Chondrocyte (in vitro differentiated cells): ENCODE measurements at places on chromosomes 3 and 15. TPM values are rescaled to one million over a fixed set of nuclear protein-coding genes. Genes with fewer than 3 reads are reported as not detected.

C15orf62 gene
- total RNA-seq, result 0.12 TPM in 1 of 3 replicates, not detected in the others

BNC1 gene
- total RNA-seq, result 1.7 to 2.8 TPM (median 2.3 TPM) in 3 replicates

CEP97 gene
- 8.5 to 13.7 TPM (median 11.8 TPM) in 3 replicates for total RNA-seq

PPIB gene
- 706 to 1,018 TPM (median 713 TPM) in 3 replicates for total RNA-seq

KCTD6 gene
- total RNA-seq, result 8.6 to 12.9 TPM (median 9.7 TPM) in 3 replicates

CA12 gene
- total RNA-seq, result 6.7 to 7.9 TPM (median 6.9 TPM) in 3 replicates

GPR176 gene
- 31.1 to 33.0 TPM (median 31.2 TPM) in 3 replicates for total RNA-seq

WDR72 gene
- 0.17 TPM in 1 of 3 replicates, not detected in the others for total RNA-seq

HDC gene
- total RNA-seq, result not detected in 3 replicates

LDHAL6B gene
- total RNA-seq, result not detected in 3 replicates

POPDC2 gene
- 0.80 to 1.1 TPM (median 1.0 TPM) in 3 replicates for total RNA-seq

CFAP100 gene
- not detected in 3 replicates for total RNA-seq

ARHGEF3 gene
- 2.8 to 6.9 TPM (median 5.2 TPM) in 3 replicates for total RNA-seq

GHSR gene
- not detected in 3 replicates for total RNA-seq

CRYBG3 gene
- total RNA-seq, result 15.5 to 17.7 TPM (median 15.6 TPM) in 3 replicates

TIMP4 gene
- total RNA-seq, result 31.3 to 41.6 TPM (median 31.9 TPM) in 3 replicates

SLC51B gene
- not detected in 3 replicates for total RNA-seq

KNG1 gene
- not detected in 3 replicates for total RNA-seq

CCR8 gene
- total RNA-seq, result not detected in 3 replicates

GRCh38 chr3:189982321-189982945, 138.3 kb downstream of the P3H2 start:
- no peak for DNase-seq

DNA sequence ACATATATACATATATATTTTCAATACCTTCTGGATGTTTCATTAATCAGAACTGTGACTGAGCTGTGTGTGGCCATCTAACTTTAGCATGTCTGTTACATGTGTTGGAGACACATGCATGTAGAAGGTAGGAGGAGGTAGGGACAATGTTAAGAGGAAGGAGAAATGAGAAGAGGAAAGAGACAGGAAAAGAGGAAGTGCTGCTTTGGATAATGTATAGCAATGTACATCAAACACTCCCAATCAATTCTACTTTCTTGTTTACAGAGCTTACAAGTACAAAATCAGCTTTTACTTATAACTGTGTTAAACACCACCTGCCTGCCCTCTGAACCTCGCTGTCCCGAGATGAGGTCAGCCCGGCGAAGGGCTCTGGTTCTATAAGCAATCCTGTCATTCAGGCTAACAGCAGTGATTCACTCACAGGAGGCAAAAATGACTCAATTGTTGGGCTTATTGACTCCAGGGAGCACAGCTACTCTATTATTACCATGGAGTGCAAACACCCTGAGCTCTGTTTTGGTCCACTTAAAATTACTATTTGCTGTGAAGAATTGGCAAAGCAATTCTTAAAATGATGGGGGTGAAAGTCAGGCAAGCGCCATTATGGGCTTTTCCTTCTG, 188.9 kb downstream of the MEIS2 start:
- no peak for DNase-seq

DNA sequence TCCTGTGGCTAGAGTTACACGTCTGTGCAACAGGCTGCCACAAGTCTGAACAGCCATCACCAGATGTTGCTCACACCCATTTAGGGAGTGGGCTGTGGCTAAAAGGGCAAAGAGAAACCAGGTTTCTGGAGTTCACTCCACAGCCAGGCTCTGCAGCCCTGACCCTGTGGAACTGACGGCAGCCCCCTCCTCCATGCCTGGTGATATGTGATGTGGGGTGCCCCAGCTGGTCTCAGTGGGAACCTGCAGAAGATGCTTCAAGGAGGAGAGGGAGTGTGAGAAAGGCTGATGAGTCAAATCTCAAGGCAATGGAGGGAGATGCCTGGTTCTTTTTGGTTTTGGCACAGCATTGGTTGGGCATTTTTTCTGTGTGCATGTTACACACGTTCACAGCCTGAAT, 130.6 kb downstream of the TPRA1 start:
- DNase-seq, result peak; percentile 32

GRCh38 chr3:80357761-80358160, 590.0 kb upstream of the ROBO1 start:
- no peak for DNase-seq

DNA sequence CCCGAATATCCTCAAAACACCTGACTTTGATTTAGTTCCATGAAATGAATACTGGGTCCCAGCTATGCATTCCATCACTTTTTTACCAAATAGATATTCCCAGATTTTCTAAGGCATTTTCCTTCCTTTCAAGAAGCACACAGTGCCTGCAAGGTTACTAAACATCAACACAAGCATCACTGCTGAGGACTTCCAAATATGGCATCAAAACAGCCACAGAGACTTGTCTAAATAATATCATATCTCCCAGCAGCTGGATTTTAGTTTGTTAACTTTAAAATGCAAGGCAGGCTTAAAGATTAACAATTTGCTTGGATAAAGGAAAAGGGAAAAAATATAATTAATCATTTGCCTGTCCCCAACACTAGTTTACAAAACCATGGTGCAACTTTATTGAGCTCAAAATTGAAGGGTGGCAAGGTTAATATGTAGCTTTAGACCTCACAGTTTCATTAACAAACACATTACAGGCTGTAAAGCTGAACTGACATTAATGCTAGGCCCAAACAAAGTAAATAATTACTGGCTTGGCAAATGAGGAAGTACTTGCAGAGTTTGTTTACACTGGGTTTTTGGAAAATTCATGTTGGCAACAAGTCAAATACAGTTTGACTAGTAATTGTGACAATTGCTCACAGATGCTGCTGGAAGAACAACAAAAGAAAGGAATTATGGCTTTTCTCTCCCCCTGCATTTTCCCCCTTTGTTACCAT, 401.7 kb upstream of the CDIN1 start:
- no peak for DNase-seq

DNA sequence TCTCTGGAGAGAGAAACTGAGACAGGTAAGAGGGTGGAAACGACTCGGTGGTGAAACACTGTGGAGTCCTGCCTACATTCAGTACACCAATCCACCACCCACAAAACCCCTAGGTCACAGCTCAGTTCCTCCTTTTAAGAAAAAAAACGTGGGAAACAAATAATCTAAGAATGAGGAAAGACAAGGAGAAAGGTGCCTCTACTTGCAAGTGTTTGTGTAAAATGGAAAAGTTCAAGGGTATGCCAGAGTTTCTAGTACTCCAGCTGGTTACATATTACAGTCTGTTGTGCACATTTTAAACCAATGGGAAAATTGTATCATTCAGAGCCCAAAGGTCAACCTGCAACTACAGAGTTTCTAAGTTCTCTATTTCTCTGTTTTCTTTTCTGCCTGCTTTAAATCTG, 32.2 kb downstream of the HGD start:
- no peak for DNase-seq

GRCh38 chr15:40942337-40942854, 10.9 kb upstream of the CHAC1 start:
- DNase-seq, result no peak

- DNase-seq, result no peak
These were observed 137.0 kb downstream of the TBC1D2B start for GRCh38 chr15:77940381-77940947.

- no peak for DNase-seq
These were observed 82.6 kb upstream of the RAP2B start for GRCh38 chr3:153079386-153079785.

DNA sequence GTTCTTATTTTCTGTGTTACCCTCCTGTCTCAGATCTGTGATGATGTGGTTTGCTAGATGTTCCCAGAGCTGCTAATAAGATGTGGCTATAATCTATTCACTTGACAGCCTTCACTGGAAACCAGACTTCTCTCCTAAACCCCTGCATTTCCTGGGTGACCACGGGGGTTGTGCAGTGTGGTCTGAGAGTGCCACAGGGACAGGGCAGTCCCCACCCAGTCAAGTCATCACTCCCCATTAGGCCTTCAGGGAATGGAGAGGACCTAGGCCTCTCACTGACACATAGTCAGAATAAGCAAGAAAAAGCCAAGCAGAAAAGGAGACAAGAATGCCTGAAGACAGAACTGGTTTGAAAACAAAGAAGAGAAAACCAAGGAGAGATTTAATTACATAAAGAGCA, 58.3 kb downstream of the GJD2 start:
- DNase-seq, result no peak

DNA sequence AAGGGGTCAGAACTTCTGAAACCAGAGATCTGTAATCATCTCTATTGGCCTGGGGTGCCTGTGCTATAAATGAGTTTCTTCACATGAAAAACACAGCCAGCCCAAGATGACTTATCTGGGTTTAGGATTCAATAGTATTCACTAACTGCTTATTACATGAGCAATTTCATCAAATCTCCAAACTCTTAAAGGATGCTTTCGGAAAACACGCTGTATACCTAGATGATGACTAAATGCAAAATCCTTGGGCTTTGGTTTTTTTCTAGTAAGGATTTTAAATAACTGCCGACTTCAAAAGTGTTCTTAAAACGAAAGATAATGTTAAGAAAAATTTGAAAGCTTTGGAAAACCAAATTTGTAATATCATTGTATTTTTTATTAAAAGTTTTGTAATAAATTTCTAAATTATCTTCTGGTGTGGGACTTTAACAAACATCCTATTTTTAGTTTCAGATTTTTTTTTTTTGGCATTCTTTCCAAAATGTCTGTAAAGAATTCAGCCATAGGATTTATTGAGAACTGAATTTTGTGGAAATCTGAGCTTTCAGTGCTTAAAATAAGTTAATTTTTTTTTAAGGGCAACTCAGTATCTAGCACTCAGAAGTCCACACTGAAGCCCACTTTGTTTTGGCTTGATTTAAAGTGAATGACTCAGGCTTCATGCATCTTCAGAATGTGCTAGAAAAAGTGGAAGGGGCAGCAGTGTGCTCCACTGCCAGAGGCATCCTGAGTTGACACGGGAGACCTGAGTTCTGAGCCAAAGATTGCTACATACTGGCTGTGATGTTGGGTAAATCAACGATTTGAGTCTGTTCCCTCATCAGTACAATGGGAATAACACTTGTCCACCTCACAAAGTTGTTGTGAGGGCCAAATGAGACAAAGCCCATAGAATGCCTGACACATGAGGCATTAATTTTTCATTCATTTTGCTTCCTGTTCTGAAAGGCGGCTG, 18.7 kb downstream of the TMEM43 start:
- no peak for DNase-seq

DNA sequence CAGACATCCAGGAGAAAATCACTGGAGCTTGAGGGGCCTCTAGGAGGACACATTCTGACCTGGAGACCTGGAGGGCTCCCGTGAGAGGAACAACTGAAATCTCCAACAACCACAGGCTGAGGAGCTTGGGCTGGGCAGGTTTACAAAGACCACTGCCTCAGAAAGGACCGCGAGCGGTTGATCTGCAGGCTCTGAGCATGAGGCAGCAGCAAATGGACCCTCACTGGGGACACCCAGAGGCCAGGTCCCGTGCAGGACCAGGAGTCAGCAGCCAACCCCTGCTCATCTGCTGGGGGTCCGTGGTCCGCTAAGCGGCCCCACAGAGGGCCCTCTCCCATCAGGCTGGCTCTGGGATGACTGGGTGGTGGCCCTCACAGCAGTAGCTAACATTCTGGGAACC, 10.5 kb upstream of the EPHB3 start:
- DNase-seq, result peak; percentile 76

DNA sequence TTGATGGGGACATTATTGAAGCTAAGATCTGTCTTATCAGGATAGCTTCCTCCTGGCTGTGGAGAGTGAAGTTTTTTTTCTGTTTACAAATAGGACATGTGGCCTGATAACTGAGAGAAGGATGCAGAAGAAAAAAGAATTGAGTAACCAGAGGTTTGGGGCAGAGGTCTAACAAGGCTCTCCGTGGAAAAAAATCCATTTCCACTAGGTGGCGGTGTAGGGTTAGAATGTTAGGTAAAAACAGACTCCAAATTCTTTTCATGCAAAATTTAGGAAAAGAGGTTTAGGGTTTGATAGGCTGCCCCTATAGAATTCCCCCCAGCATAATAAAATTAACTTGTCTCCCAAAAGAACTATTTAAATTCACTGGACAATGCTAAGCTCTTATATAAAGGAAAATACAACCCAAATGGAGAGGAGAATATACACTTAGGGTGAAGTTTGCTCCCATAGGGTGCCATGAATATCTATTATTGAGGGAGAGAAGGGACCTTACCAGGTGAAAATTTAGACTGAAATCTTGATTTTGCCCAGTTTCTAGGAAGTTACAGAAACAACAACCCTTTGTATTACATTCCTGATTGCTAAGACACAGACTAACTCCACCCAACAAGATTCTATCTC, 1560.4 kb downstream of the OTOL1 start:
- DNase-seq, result no peak

GRCh38 chr3:177800561-177800960, 603.3 kb upstream of the TBL1XR1 start:
- no peak for DNase-seq

DNA sequence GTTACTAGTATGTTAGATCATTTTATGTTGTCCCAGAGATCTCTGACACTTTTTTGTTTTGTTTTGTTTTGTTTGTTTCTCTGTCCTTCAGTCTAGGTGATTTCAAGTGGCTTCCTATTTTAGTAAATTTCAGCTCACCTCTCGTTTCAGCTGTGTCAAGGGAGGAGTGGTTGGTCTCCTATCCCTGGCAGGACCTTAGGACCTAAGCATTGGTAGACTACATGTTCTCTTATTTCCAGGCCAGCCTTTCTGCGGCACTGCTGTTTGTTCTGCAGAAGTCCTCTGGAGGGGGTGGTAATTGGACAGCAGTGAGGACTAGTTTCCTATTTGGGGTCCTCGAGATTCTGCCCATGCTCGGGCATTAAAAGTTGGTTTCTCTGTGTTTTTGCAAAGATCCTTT, 31.8 kb downstream of the MGA start:
- no peak for DNase-seq

DNA sequence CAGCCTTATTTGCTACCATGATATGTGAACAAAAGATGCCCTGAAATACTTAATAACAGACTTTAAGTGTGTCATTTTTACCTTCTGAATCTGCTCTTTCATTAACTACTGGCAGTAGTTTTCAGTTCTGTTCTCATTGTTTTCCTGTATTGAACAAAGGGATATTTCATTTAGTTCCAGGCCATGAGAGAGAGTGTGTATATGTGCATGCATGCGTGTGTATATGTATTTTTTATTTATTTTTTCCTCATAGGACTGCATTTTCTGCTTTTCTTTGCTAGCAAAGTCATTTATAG, 46.8 kb upstream of the CRTC3 start:
- DNase-seq, result no peak

GRCh38 chr3:47385796-47386195, 5.0 kb downstream of the PTPN23 start:
- no peak for DNase-seq

DNA sequence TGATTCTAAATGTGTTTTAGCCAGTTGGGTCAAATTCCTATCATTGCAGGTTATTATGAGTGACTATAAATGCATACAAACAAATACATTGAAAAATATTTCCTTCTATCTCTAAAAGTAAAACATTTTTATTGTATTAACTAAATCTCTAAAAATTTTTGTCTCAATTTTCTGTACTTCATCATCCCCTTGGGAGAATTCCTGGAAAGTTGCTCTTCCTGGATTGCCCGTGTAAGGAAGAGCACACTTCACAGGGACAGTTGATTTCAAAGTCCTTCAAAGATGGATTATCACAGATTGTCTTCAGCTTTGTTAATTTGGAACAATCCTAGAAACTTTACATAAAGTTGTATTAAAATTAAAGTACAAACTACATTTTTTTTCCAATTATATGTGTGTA, 595.6 kb downstream of the ROBO1 start:
- no peak for DNase-seq
